ENCODE measurements at places on chromosomes 11 and 22.

- DNase-seq, result no peak
Measured at GRCh38 chr11:79708319-79708932, 267.6 kb upstream of the TENM4 start.

DNA sequence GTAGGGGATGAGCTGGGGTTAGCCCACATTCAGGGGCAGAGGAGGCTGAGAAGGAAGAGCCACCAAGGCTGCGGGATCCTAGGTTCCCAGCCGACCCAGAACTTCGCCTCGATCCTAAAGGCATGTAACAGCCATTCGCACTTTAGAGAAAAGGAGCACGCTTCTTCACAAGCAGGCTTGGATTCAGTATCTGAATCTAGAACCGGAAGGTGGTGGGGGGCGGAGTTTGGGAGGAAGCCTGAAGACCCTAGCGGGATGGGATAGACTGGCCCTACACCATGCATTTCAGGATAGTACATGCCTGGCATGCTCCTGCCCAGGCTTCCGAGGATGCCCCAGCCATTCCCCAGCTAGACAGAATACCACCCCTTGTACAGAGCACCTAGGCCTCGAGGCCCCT is 4.4 kb downstream of the SCARF2 start:
- no peak for DNase-seq

DNA sequence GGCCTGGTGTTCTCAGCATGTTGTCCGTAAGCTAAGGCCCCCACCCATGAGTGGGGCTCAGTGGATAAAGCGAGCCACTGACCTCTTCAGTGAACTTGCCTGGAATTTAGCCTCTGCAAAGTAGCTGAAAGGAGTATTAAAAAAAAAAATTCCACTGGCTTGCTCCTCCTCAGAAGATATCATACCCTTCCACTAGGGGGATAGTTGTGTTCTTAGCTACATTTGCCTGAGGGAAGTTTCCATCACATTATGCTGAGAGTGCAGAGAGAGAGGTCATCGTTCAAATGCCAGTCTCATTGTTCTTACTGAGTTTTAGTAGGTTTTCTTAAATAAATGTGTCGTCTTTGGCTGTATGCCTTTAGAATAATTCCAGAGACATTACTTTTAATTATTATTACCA is 879.7 kb downstream of the JRKL start:
- no peak for DNase-seq

DNA sequence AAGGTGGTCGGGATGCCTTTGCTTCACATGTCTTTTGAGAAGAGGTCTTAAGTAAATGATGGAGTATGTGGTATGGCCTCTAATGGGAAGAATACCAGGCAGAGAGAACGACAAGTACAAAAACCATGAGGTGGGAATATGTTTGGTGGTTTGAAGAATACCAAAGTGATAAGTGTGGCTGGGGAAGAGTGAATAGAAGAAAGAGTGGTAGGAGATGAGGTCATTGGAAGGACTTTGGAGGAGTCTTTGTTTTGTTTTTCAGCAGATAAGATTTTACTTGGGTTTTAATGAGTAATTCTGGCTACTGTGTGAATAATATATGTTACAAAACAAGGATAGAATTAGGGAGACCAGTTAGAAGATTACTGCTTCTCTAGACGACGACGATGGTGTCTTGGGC is 515.4 kb downstream of the RAB38 start:
- no peak for DNase-seq

DNA sequence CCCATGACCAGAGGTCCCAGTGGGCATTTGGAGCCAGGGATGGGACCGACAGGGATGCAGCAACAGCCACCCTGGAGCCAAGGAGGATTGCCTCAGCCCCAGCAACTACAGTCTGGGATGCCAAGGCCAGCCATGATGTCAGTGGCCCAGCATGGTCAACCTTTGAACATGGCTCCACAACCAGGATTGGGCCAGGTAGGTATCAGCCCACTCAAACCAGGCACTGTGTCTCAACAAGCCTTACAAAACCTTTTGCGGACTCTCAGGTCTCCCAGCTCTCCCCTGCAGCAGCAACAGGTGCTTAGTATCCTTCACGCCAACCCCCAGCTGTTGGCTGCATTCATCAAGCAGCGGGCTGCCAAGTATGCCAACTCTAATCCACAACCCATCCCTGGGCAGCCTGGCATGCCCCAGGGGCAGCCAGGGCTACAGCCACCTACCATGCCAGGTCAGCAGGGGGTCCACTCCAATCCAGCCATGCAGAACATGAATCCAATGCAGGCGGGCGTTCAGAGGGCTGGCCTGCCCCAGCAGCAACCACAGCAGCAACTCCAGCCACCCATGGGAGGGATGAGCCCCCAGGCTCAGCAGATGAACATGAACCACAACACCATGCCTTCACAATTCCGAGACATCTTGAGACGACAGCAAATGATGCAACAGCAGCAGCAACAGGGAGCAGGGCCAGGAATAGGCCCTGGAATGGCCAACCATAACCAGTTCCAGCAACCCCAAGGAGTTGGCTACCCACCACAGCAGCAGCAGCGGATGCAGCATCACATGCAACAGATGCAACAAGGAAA is 27.3 kb upstream of the L3MBTL2 start:
- DNase-seq, result no peak

- DNase-seq, result no peak
Measured at GRCh38 chr11:7605186-7605943, 67.9 kb downstream of the CYB5R2 start.

DNA sequence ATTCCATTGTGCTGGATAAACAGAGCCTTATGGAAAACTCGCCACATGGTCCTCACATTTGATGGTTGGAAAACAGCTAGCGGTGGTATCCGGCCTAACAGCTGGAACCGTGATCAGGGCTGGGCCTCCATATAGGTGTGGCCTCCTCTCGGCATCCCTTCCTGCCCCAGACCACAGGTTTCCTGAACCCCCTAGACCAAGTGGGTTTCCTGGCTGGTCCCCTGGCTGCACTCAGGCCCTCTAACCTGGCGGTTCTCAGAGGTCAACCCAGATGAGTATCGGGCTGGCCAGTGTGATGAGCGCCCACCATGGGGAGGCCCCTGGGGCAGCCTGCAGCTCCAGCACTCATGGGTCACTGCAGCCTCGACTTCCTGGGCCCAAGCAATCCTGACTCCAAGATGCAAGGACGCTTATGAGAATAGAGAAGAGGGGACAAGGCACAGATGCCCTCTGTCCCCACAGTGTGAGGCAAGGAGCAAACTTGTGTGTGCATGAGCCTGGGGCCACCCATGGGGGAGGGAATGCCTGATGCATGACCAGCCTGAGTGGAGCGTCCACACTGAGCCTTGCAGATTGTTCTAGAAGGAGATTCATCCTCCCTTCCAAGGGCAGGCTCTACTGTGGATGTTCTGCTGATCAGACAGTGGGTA is 53.4 kb upstream of the WNT7B start:
- no peak for DNase-seq

- no peak for DNase-seq
Measured at GRCh38 chr11:117891362-117891761, 14.9 kb upstream of the FXYD6 start.

DNA sequence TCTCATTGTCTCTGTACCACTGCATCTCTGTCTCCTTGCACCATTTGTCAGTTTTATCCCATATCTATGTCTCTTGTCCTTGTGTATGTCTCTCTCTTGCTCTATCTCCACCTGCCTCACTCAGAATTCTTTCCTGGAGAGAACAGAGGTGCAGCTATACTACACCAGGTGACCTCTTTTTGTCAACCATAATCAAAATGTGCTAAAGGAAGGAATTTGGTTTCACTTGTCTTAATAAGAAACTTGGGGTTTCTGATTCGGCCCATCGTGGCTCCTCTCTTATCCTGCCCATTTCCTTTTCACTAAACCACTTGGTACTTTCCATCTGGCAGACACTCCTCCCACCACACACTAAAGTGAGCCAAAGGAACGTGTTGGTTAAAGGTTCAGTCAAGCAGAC is 2.0 kb upstream of the C11orf42 start:
- DNase-seq, result no peak

DNA sequence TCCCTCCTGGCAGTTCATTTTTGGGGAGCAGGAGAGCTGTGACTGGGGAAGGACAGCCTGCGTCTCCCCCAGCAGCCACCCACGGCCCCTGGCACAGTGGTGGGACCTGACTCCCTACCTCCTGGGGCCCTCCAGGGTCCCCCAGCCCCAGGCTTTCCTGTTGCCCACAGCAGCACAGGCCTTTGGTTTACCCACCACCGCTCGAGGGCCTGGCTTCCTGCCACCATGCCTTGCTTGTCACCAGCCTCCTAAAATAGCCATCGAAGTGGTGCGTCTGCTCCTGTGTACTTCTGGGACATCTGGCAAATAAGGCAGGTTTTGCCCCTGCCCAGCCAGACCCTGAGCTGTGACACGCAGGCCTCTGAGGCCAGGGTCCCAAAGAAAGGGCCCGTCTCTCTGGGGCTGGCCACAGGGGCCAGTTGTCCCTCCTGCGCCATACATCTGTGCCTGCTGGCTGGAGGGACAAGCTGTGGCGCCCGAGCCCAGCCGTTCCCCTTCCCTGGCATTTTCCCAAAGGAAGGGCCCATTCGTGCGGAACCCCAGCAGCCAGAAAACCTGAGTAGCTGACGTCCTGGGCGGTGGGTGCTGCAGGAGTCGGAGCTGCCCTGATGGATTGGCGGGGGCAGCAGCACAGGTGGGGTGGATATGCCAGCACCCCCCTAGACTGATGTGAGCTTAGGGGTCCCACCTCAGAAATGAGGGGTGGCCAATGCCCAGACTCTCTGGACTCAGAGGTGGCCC is 14.6 kb downstream of the PHLDA2 start:
- no peak for DNase-seq

GRCh38 chr22:34971456-34971855 is 94.5 kb upstream of the ISX start:
- DNase-seq, result no peak

DNA sequence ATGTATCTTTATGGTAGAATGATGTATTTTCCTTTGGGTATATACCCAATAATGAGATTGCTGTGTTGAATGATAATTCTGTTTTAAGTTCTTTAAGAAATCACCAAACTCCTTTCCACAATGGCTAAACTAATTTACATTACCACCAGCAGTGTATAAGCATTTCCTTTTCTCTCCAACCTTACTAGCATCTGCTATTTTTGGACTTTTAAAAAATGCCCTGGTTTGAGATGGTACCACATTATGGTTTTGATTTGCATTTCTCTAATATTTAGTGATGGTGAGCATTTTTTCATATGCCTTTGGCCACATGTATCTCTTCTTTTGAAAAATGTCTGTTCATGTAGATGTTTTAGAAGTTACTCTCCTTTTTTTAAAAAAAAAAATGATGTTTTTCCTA is 142.0 kb downstream of the METTL15 start:
- no peak for DNase-seq

DNA sequence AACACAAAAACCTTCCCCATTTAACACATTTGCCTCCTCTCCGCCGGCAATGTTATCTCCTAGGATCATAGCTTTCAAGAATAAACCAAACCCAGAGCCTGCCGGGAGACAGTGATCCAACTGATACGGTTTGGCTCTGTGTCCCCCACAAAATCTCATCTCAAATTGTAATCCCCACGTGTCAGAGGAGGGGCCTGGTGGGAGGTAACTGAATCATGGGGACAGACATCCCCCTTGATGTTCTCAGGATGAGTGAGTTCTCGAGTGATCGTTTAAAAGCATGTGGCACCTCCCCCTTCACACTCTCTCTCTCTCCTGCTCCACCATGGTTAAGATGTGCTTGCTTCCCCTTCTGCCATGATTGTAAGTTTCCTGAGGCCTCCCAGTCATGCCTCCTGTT is 33.3 kb downstream of the RBFOX2 start:
- no peak for DNase-seq

DNA sequence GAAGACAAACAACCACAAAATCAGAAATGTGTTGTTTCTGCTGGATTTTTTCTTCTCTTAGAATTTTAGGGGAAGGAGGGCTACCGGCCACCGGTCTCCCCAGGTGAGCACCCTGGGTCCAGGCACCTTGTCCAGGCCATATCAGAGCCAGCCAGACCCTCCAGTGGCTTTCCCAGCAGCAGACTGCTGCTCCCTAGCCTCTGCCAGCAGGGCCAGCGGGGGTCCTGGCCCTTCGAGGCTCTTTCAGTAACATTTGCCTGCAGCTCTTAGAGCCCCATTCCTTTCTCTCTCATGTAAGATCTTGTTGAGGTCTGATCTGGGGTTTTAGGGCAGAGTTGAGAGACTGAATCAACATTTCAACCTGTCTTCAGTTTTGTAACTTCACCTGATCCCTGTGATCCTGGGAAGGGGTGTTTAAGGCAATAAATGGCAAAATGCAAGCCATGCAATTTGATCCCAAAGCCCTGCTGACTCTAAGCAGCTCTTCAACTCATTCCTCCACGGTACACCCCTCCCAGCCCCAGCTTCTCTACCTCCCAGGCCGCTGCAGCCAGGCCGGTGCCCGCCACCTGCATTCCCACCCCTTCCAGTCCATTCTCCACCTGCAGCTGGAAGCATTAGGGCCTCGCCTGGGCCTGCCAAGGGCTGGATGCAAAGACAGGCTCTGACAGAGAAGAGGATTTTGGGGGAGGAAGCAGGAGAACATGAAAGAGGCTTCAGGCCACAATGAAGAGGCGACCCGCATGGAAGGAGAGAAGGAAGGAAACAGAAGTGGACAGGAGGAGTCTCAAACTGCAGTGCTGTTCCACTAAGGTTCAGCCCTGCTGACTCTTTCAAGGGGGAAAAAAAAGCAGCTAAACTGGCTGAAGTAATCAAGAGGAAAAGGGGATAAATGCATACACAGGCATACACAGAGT is 113.0 kb upstream of the FGF3 start:
- no peak for DNase-seq

- no peak for DNase-seq
Measured at GRCh38 chr22:42760806-42761565, 40.3 kb upstream of the A4GALT start.

DNA sequence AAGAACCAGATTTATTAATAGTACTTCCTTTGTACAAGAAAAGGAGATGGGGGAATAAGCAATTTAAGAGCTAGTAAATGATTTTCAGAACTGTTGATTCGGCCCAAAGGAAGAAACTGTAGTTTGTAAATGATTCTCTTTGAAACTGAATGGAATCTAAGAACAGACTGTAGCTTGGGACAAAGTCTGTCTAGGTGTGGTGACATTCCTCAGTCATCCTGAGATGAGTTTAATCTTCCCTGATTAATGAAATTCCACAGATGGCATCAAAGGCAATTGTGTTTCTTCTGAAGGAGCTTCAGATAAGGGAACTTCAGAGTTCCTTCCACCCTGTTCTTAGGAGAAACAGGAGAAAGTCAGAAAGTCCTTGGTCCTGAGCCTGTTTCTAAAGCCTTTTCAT is 2095.9 kb downstream of the LRRC4C start:
- no peak for DNase-seq

- DNase-seq, result no peak
Measured at GRCh38 chr11:106161775-106162634, 84.5 kb downstream of the AASDHPPT start.

- DNase-seq, result no peak
Measured at GRCh38 chr11:128210148-128210940, 377.0 kb downstream of the ETS1 start.

DNA sequence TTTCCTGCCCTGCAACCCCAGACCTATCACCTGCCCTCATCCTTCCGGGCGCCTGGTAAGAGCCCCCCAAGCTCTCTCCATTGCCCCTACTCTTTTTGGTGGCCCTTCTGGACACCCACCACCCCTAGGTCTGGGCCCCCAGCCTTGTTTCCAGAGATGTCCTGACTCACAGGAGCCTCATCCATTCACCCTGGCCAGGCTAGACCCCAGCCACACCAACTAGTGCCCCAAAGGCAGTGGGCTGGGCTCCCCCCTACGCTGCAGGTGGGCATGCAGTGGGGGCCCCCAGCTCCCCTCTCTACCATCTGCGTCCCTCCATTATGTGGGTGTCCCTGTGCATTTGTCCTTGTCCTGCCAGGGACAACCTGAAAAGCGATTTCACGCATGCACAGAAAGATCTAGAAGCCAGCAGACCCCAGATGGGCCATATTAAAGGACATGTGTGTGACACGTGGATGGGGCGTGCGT is 1.4 kb downstream of the MRGPRF start:
- DNase-seq, result no peak

Measured in activated CD8-positive, alpha-beta memory T cell treated with anti-CD3 and anti-CD28 coated beads, Interleukin-2, amount 50 U/mL, for 4 hours (primary cell).